Hair follicular keratinocyte (primary cell): ENCODE measurements at places on chromosomes 6 and 20. TPM values are rescaled to one million over a fixed set of nuclear protein-coding genes. Genes with fewer than 3 reads are reported as not detected.

MAS1 gene
- not detected in 2 replicates for total RNA-seq

AVP gene
- not detected in 2 replicates for total RNA-seq

PGBD1 gene
- 3.5 and 3.9 TPM in 2 replicates for total RNA-seq

HEY2 gene
- total RNA-seq, result not detected in 2 replicates

NAA20 gene
- 63.4 and 73.4 TPM in 2 replicates for total RNA-seq

APOBEC2 gene
- total RNA-seq, result not detected in 2 replicates

TNFRSF6B gene
- 619 and 1,142 TPM in 2 replicates for total RNA-seq

KHDC1L gene
- total RNA-seq, result not detected in 2 replicates

GRM1 gene
- not detected in 2 replicates for total RNA-seq

CST7 gene
- total RNA-seq, result not detected in 2 replicates

HRH3 gene
- total RNA-seq, result not detected in 2 replicates

BNIP5 gene
- not detected in 2 replicates for total RNA-seq

AHCY gene
- 263 and 320 TPM in 2 replicates for total RNA-seq

SMIM13 gene
- total RNA-seq, result 7.6 and 8.3 TPM in 2 replicates

LY6G6C gene
- total RNA-seq, result 0.15 TPM in 1 of 2 replicates, not detected in the other

ECT2L gene
- not detected in 2 replicates for total RNA-seq

ATP6V1G2 gene
- total RNA-seq, result 0.11 and 0.16 TPM in 2 replicates

RIPOR3 gene
- 0.04 TPM in 1 of 2 replicates, not detected in the other for total RNA-seq

SYNDIG1 gene
- total RNA-seq, result 0.27 and 5.9 TPM in 2 replicates

SCRT2 gene
- not detected in 2 replicates for total RNA-seq

BIRC7 gene
- total RNA-seq, result not detected in 2 replicates

HLA-B gene
- 48.4 and 141 TPM in 2 replicates for total RNA-seq

MUC22 gene
- total RNA-seq, result not detected in 2 replicates

HSD17B8 gene
- total RNA-seq, result 27.4 and 46.2 TPM in 2 replicates

FLRT3 gene
- 38.8 and 72.3 TPM in 2 replicates for total RNA-seq

SLC13A3 gene
- 7.9 and 9.2 TPM in 2 replicates for total RNA-seq

TP53TG5 gene
- not detected in 2 replicates for total RNA-seq

ZNF334 gene
- total RNA-seq, result 1.1 and 2.7 TPM in 2 replicates

KIF6 gene
- total RNA-seq, result 0.16 and 1.2 TPM in 2 replicates

RSPO3 gene
- not detected in 2 replicates for total RNA-seq

PIGT gene
- total RNA-seq, result 55.9 and 68.6 TPM in 2 replicates

CDH22 gene
- not detected in 2 replicates for total RNA-seq
